SK-N-MC (cell line): ENCODE measurements at places on chromosomes 1 and 21.

DNA sequence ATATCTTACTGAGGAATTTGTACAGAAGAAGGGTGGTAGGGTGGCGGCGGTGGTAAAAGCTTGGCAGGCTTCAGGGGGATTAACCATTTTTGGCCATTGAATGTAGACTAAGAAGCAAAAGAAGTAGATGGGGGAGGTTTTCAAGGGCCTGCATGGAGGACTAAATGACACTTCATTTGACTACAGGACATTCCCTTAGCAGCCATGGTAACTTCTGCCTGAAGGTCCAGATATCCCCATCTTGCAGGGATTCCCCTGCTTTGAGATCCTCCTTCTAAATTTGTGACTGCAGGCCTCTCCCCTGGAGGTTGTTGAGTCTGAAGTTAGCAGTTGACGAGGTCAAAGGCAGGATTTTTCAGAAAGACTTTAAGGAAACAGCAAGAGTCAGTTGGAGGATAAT lies 4.8 kb downstream of the VASH2 start:
- DNase-seq, result no peak

DNA sequence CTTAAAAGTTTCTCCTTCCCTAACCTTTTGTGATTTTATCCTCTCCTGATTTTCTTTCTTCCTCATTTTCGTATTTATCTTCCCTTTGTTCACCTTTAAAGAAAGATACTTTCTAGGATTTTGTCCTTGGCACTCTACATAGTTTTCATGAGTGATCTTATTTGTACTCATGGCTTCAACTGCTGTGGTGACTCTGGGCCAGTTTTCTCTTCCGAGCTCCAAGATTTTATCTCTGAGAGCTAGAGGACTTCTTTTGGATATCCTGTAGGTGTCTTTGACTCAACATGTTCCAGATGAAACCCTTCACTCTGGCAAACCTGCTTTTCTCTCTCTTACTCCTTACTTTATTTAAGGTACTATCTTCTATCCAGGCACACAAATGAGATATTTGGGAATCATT lies 53.7 kb upstream of the MACF1 start:
- DNase-seq, result no peak

DNA sequence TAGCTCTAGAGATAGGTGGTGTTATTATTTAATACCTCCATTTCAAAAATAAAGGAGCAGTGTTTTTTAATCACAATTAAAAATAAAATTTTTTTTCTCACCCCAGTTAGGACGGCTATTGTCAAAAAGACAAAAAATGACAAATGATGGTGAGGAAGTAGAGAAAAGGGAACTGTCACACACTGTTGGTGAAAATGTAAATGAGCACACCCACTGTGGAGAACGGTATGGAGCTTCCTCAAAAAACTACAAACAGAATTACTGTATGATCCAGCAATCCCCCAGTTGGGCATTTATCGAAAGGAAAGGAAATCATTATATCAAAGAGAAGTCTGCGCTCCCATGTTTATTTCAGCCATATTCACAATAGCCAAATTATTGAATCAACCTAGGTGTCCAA lies 148.7 kb upstream of the NR5A2 start:
- no peak for DNase-seq

- DNase-seq, result no peak
Observed at GRCh38 chr1:226778657-226779058, 39.6 kb upstream of the ITPKB start.

GRCh38 chr1:155978325-155978972 lies at the start of gene ARHGEF2:
Gene ARHGEF2 (minus strand): TSS chr1:155978547. CDS start chr1:155978427, 120 bp downstream.
- DNase-seq, result no peak

DNA sequence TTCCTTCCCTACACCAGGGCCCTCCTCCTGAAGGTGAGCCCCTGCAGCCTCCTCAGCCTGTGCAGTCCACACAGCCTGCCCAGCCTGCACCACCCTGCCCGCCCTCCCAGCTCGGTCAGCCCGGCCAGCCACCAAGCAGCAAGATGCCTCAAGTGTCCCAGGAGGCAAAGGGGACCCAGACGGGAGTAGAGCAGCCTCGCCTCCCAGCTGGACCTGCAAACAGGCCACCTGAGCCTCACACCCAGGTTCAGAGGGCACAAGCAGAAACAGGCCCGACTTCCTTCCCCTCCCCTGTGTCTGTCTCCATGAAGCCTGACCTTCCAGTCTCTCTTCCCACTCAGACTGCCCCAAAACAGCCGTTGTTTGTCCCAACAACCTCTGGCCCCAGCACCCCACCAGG lies 38.8 kb downstream of the ZBTB17 start:
- no peak for DNase-seq

- DNase-seq, result peak; percentile 24
Observed at GRCh38 chr21:23968722-23969647, 1638.3 kb downstream of the MRPL39 start.

DNA sequence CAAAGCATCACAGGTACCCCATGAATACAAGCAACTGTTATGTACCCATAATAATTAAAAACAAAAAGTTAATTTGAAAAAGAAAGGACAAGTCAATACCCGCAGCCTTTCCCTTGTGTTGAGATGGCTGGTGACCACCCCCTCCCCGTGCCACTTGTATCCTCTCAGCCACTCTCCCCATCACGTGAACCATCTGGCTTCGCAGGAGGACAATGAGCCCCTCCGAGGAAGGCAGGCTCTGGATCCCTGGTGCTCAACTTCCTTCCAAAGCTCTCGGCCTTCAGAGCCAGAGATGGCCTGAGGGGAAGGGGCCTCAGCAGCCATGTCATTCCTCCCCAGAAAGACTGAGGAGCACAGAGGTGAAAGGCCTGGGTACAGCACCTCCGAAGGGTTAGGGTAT lies 120.4 kb upstream of the RAB4A start:
- DNase-seq, result no peak

- DNase-seq, result no peak
Observed at GRCh38 chr21:37582590-37582989, 216.0 kb downstream of the DYRK1A start.

GRCh38 chr1:4594286-4594991 lies 60.0 kb upstream of the AJAP1 start:
- DNase-seq, result no peak

- DNase-seq, result no peak
Observed at GRCh38 chr1:164064501-164064900, 494.5 kb upstream of the PBX1 start.

GRCh38 chr1:62024690-62025089 lies 170.0 kb upstream of the L1TD1 start:
- no peak for DNase-seq
